ENCODE measurements at places on chromosomes 12 and 14. TPM values are rescaled to one million over a fixed set of nuclear protein-coding genes. Genes with fewer than 3 reads are reported as not detected.

Gene RTL1
- 69.2 TPM for polyA plus RNA-seq

Gene VAMP1
- polyA plus RNA-seq, result 11.9 TPM

Gene NKX2-8
- polyA plus RNA-seq, result not detected

Gene ZDHHC17
- 43.0 TPM for polyA plus RNA-seq

GRCh38 chr14:71338153-71338552, 430.9 kb downstream of the PCNX1 start:
- DNase-seq, result no peak

DNA sequence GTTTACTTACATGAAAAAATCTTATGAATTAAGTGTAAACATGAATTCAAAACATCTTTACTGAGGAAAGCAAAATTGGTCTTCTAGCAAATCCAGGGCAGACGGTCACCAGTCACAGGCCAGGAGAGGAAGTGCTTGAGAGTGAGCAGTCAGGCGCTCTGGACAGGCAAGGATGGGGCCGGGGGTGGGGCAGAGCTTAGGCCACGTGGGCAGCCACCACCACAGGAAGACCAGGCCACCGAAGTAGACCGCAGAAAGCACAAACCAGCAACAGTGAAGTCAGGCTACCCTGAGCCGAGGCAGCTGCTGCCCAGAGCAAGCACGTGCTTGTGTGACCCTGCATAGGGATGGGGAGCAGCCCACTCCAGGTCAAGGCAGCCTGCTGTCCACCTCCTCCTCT, 33.5 kb downstream of the SLC6A12 start:
- DNase-seq, result peak; percentile 32

DNA sequence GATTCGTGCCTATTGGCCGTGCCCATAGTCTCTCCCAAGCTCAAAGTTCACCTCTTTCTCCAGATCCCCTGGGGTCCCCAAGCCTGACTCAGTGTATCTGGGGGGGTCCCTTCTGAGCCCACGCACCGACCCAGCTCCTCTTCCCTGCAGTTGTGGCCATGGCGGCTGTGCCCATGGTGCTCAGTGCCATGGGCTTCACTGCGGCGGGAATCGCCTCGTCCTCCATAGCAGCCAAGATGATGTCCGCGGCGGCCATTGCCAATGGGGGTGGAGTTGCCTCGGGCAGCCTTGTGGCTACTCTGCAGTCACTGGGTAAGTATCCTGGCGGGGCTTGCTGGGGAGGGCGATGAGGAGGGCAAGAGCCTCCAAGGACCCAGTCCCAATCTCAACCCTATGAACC, 5.1 kb downstream of the IFI27 start:
- DNase-seq, result no peak

- DNase-seq, result no peak
Measured at GRCh38 chr12:116777245-116777644, 39.1 kb downstream of the RNFT2 start.

GRCh38 chr12:55955800-55956508, 9.9 kb downstream of the PMEL start:
- DNase-seq, result no peak

Data from hindlimb muscle (tissue), 1 donor.